CMK (cell line): ENCODE measurements at places on chromosomes 13 and 19.

GRCh38 chr19:39251081-39251480 is 2.4 kb upstream of the IFNL4 start:
- DNase-seq: no peak

DNA sequence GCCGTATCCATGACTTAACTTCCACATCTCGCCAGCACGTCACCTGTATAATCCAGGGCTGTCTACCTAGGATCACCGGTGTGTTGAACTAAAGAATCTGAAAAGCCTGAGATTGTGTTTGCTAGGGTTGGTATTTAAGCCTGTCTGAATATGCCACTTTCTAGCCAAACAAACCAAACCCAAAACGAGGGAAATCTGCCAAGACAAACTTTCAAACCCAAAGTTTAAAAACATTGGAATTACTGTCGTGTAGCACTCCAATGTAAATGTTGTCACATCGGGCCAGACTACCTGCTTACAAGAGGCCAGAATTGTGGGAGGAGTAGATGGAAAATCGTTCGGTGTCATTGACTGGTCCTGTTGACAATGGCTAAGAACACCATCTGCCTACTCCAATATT is 747.8 kb downstream of the EFNB2 start:
- DNase-seq: no peak

- DNase-seq: no peak
Observed at GRCh38 chr19:19626516-19627472, 1.2 kb downstream of the LPAR2 start.

- DNase-seq: no peak
Observed at GRCh38 chr19:18503971-18504885, 17.6 kb downstream of the ELL start.

- DNase-seq: no peak
Observed at GRCh38 chr13:48723168-48723567, 69.4 kb downstream of the CYSLTR2 start.

DNA sequence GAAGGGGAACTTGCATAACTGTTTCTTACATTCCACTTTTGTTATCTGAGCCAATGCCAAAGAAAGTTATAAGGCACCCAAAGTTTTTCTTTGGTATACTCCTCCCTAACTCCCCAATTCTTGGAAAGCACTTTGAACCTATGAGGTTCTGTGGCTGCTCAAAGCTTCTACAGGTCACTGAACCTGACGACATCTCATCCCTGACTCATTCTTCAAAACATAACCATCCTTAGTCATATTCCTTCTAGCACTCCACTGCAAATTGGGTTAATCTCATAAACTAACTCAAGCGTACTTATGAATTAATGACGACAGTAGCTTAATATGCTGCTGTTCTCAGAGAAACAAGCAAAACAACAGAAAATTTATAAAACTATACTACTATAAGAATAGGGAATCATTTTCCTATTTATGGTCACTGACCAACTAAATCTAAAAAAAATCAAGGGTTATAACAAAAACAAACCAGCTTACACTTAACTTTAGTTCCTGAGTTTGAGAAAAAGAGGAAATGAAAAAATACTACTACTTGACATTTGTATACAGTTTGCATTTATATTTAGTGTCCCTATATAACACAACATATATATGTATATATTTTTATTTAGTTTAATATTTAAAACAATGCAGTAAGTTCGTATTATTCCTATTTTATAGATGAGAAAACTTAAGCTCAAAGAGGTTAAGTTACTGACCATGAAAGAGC is 69.1 kb downstream of the CAB39L start:
- no peak for DNase-seq

GRCh38 chr19:36421749-36422481 is 3.5 kb upstream of the ZFP82 start:
- DNase-seq: no peak

DNA sequence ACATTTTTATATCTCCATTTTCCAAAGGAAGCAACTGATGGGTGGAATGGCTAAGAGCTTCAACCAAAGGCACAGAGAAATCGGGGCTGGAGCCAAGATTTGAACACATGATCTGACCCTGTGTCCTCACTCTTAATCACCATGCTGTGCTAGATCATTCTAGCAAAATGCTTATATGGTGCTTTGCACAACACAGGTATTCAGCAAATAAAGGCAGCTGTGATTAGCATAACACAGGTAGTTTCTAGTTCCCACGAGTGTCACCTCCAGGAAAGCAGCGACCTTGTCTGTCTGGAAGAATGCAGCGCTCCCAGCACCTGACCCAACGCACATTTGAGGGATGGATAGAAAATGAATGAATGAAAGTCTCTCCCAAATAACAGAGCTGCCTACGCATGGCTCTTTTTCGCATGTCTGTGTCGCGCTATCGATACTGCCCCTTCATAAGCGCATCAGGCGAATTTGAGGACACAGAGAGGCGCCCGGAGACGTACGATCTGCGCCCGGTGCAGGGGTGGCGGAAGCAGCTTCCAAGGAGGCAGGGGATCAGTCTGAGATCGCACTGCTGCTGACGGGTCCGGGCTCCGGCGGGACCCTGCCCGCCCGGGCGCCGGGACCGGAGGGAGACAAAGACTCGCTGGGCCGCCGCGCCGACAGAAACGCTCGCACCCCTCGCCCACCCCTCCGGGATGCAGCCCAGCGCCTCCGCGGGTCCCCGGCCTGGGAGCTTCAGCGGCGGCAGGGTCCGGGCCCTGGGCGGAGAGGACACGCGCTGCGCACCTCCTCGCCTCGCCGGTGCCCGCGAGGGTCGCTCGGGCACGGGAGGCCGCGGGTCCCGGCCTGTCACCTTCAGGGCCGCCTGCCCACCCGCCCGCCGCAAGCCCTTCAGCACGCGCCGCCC is 609 bp downstream of the EPS15L1 start:
- no peak for DNase-seq

GRCh38 chr13:37109051-37109678 is 3.7 kb upstream of the CSNK1A1L start:
- DNase-seq: no peak

DNA sequence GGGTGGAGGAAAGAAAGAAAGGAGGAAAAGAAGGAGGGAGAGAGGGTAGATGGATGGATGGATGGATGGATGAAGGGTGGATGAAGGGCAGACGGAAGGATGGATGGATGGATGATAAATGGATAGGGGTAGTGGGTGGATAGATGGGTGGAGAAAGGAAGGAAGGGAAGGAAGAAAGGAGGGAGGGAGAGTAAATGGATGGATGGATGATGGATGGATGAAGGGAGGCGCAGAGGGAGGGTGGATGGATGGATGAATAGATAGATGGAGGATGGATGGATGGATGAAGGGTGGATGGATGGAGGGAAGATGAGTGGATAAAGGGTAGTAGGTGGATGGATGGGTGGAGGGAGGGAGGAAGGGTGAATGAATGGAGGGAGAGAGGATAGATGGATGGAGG is 41.2 kb downstream of the CPAMD8 start:
- no peak for DNase-seq

- DNase-seq: no peak
Observed at GRCh38 chr13:50267917-50268316, 252.7 kb downstream of the KCNRG start.

GRCh38 chr13:113052206-113052605 is 53.4 kb upstream of the F7 start:
- no peak for DNase-seq

- no peak for DNase-seq
Observed at GRCh38 chr13:71865874-71866334, 1.1 kb downstream of the DACH1 start.

DNA sequence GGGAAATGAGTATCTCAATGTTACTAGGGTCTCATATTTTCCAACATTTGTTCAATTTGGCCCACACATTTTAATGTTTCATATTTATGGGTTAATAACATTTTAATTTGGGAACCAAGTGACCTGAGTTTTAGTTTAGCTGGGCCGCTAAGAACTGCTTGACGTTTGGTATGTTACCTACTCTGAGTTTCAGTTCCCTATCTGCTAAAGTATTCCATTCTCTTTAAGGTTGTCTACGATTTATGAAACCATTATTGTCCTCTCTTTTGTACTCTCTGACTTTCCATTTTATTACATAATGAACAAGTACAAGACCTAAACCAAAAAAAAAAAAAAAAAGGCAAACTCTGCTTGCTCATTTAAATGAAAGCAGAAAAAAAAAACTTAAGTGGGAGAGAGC is 89.9 kb downstream of the FGF14 start:
- no peak for DNase-seq

DNA sequence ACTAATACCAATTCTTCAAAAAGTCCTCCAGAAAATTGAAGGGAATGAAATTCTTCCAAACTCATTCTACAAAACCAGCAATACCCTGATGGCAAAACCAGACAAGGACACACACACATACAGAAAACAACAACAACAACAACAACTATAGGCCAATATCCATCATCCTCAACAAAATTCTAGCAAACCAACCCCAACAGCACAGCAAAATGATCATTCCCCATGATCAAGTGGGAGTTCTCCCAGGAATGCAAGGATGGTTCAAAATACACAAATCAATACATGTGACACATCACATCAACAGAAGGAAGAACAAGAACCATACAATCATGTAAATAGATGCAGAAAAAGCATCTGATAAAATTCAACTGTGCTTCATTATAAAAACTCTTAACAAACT is 18.7 kb upstream of the ZNF181 start:
- DNase-seq: no peak

DNA sequence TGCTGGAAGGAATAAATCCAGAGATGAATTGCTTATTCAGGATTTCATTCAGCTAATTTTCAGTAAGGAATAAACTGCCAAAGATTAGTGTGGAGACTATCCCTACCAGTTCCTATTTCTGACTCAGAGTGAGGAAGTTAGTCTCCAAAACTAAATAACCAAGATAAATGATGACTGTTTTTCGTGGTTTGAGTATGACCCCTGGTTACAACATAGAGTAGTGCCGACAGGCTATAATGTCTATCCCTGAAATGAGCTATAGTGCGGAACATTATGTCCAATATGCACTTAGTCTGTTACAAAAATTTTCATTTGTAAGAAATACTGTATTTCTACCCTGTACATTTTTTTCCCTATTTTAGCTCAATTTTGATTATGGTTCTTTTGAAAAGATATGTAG is 51.4 kb downstream of the NBEA start:
- DNase-seq: no peak

DNA sequence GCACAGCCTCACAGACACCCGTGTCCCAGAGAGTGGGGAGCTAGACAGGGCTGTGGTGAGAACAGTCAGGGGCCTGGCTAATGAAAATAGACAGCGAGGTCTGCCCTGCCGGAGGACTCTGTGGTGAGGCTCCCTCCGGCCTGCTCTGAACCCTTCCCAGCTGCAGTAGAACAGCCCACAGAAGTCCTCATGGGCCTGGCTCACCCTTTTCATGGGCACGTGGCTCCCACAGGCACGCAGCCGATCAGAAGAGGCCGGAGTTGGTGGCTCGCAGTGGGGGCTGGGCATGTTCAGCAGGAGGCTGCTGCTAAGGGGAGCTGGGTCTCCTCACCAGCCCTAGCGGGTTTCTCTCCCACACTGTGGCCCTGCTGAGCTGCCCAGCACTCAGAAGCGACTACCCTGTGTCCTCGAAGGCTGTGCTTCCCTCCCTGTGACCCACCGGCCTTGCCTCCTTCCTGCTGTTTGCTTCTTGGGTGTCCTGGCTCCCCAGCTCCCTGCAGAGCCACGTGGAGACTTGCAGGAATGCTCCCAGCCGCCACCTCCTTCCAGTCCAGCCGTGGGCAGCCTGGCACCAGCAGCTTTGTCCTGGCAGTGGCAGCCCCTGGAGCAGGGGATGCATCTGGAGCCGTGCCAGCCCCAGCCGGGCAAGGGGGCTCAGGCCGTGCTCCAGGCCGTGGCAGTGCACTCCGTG is 138.7 kb downstream of the KDM4B start:
- no peak for DNase-seq

GRCh38 chr13:108322206-108322824 is 52.8 kb downstream of the TNFSF13B start:
- DNase-seq: peak; percentile 15

- peak; percentile 56 for DNase-seq
Observed at GRCh38 chr19:5805462-5806132, 730 bp downstream of the NRTN start.

DNA sequence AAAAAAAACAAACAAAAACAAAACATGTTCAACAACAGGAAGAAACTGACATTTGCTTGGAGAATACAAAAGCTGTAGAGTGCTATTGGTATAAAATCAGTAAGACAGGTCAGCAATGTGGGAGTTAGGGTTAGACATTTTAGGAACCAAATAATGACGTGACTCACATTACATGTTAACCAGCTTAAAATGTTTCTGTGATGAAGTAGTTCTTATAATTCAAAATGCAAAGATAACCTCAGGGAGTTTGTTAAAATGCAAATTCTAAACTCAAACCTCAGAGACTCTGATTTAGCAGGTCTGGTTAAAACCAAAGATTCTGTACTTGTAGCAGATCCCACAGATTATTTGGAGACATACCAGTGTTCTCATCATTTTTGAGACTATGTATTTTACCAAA is 549.4 kb upstream of the SLITRK1 start:
- DNase-seq: no peak

GRCh38 chr19:16886305-16886880 is 2.4 kb upstream of the F2RL3 start:
- no peak for DNase-seq

- no peak for DNase-seq
Observed at GRCh38 chr13:98937911-98938381, 39.9 kb downstream of the DOCK9 start.

DNA sequence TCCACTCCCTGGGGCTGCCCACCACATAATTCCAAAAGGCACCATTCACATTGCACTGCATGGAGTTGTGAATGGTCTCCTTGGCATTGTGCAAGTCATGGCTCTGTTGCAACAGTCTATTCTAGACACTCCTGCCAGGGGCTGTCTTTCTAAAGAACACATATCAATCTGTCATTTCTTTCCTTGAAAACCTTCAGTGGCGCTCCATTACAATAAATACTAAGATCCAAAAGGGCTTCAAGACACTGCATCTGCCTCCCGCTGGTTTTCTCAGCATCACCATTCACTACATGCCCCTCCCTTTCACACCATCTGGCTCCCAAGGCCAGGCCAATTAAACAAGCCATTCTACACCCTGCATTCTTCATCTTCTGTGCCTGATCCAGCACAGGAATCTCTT is 32.2 kb upstream of the TM9SF2 start:
- DNase-seq: no peak

DNA sequence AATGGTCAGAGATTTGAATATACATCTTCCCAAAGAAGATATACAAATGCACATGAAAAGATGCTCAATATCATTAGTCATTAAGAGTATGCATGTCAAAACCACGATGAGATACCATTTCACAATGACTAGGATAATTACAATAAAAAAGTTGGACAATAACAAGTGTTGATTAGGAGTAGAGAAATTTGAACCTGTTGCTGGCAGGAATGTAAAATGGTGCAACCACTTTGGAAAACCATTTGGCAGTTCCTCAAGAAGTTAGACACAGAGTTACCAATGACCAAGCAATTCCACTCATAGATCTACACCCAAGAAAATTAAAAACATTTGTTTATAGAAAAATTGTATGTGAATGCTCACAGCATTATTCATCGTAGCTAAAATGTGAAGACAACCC is 33.2 kb upstream of the STARD13 start:
- no peak for DNase-seq

GRCh38 chr19:2135474-2136402 is 15.6 kb downstream of the AP3D1 start:
- DNase-seq: no peak

GRCh38 chr13:109182777-109183465 is 553.5 kb downstream of the MYO16 start:
- DNase-seq: no peak

- DNase-seq: no peak
Observed at GRCh38 chr19:2056837-2057192, 5.8 kb upstream of the MKNK2 start.

- no peak for DNase-seq
Observed at GRCh38 chr13:25295228-25295627, 6.2 kb upstream of the NUP58 start.
